ENCODE measurements at places on chromosomes 7 and 10. TPM values are rescaled to one million over a fixed set of nuclear protein-coding genes. Genes with fewer than 3 reads are reported as not detected.

GRCh38 chr7:22989643-22990587 is 24.0 kb downstream of the HYCC1 start:
- DNase-seq = no peak

EGR2 gene
- 5.7 TPM for total RNA-seq

GRCh38 chr10:11898372-11899066 is 75.4 kb downstream of the PROSER2 start:
- DNase-seq = no peak

DNA sequence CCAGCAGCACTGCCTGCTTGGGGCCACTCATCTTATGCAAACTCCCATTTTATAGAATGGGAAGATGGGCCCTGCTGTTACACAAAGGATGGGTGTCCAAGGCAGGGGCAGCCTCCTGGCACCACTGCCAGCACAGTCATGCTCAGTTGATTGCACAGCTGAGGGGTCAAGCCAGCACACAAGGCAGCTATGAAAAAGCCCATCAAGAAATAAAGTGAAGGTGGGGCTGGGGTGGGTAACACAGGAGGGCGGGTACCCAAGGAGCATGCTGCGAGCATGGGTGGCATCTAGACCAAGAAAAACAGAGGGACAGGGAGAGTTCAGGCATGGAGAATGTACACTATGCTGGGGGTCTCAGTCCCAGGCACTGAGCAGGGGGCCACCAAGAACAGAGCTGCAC is 74.7 kb upstream of the UNC5B start:
- peak; percentile 25 for DNase-seq

DNA sequence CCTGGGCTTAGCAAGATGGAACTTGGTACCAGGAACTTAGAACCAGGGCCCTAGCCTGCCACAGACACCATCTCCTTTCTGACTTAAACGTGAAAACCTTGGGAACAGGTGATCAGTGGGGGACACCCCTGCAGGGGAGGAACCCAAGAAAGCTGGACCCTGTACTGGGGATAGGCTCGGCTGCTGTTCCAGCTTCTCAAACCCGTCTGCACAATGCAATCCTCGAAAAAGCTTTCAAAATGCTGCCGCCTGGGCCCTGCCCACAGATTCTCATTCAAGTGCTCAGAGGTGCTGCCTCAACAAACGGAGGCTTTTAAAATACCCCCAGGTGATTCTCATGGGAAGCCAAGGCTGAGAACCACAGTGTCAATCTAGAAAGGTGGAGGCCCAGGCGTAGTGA is 169.7 kb downstream of the ARHGAP21 start:
- no peak for DNase-seq

DNA sequence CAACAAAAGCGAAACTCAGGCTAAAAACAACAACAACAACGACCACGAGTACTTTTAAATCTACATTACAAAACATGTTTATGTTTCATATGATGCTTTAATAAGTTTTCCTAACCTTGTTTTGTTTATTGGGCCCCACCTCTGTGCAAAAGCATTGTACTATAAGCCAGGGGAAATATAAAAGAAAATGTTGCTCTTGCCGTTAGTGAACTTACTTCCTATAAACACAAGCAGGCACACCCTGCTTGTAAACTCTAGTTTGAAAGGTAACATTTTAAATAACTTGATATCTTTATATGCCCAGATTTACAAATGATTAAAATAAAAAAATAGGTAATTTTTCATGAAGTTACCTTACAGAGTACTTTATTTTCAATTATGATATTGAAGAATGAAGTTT is 19.2 kb upstream of the EPC1 start:
- DNase-seq = no peak

DNA sequence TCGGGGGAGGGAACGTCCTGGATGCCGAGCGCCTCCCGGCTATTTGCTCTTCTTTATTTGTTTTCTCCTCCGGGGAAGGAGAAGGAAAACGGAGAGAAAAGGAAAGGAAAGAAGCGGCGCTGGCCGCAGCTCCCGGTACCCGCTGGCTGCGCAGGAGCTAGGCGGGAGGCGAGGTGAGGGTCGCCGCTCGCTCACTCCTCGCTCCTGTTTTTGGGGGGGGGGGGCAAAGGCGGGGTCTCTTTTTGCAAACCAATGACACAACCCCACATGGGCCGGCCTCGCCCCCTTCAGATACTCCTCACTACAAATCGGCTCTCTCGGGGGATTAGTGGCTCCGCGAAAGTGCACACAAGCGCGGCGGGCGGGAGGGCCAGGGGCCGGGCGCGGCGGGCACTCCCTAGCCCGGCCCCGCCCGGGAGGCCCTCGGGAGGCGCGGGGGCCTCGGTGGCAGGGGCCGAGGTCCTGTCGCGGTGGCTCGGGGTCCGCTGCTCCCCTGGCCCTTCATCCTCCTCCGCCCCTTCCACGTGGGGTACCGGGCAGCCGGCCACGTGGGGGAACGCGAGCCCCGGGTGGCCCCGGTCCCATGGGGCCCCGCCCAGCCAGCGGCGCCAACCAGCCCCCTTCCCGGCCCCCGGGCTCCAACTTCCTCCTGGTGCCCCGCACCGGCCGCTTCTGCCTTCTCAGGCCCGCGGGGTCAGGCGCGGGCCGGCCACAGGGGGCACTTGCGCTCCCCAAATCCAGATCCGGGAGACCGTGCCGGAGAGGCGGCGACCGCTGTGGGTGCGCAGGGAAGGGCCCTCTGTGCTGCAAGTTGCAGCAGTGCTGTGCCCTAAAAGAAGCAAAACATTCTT is 718 bp upstream of the CTBP2 start:
- DNase-seq = peak; percentile 77

- DNase-seq = no peak
These were observed 104.1 kb upstream of the SLC25A13 start for GRCh38 chr7:96426027-96426426.

- no peak for DNase-seq
These were observed 93.7 kb downstream of the TMEM26 start for GRCh38 chr10:61359452-61359851.

ATOH7 gene
- total RNA-seq = not detected

- peak; percentile 69 for DNase-seq
These were observed 4.0 kb upstream of the ADIRF start for GRCh38 chr10:86964061-86964846.

- no peak for DNase-seq
These were observed 87.3 kb upstream of the STEAP1B start for GRCh38 chr7:22587322-22587721.

DNA sequence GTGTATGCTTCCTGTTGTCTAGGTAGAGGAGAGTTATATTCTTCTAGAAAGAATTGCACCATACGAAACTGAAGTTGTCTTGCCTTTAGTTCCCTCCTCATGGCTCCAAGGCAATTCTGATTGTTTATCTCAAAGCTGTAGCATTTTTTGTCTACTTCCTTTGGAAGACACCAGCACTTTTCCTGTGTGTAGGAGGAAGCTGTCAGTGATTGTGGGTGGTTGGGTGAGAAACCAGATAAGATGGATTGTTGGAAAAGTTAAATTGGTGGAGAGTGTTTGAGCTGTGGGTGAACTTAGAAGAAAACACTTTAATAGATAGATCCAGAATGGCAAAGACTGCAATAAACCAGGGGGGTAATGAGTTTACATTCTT is 12.1 kb upstream of the CSTF2T start:
- no peak for DNase-seq

GRCh38 chr7:74371381-74372341 is 82.0 kb upstream of the GTF2IRD1 start:
- peak; percentile 52 for DNase-seq

GPER1 gene
- 3.4 TPM for total RNA-seq

TMEM225B gene
- total RNA-seq = 2.9 TPM

C7orf57 gene
- 0.42 TPM for total RNA-seq

DNA sequence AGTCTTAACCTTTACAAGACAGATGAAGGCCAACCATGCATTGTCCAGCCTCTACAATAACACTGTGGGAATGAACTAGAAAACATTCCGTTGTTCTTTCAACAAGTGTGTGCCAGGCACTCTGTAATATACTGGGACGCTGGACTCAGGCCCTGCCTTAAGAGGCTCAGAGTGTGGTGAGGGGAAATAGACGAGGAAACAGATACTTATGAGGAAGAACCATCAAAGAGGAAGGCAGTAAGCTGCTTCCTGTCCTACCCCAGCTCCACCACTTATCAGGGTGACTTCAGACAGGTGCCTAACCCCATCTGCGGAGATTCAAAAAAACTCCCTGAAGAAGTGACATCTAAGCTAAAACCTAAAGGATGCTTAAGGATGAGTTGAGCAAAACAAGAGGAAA is 8.9 kb upstream of the TRIM8 start:
- no peak for DNase-seq

DNA sequence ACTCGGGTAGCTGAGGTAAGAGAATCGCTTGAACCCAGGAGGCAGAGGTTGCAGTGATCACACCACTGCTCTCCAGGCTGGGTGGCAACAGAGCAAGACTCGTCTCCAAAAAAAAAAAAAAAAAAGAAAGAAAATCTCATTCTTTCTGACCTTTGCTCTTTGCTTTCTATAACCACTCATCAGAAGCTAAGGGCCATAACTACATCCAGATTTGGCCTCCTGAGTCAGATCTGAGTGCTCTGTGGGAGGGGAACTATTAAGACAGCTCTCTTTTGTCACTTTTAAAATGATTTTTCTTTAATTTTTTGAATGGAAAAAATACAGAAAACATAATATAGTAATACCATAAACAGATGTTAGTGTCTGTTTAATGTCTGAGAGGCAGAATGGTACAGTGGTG is 210.1 kb downstream of the KIAA1217 start:
- DNase-seq = no peak

DNA sequence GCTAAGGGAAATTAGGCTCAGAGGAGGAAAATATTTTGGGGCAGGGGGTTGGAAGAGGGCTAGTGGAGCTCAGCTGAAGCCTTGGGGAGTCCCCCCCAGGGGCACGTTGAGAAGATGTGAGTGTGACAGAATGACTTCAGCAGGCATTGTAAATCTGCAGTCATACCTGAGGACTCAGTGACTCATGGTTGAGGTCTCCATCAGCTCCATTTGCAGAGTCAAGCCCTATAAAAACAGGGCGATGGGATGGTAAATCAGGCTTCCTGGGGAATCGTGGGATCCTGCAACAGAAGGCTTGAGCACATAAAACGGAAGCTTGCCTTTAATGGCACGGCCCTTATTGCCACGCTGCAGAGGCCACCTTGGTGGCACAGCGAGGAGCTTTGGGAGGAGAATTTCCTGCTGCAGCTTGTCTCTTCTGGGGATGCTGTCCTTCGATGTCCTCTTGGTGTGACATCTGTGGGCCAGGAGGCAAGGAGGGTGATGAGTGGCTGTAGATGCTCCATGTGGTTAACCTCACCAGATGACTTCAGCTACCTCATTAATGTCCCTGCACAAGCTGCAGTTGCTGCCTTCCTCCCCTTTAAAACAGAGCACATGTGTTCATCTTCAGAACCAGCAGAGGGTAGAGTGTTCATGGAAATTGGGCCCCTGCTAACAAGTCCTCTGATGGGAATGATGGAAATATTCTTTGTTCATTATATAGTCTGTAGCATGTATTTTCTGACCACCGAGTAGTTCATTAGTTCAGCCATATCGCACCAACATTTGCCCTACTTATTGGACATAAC is 285.9 kb downstream of the LRMDA start:
- no peak for DNase-seq

DNA sequence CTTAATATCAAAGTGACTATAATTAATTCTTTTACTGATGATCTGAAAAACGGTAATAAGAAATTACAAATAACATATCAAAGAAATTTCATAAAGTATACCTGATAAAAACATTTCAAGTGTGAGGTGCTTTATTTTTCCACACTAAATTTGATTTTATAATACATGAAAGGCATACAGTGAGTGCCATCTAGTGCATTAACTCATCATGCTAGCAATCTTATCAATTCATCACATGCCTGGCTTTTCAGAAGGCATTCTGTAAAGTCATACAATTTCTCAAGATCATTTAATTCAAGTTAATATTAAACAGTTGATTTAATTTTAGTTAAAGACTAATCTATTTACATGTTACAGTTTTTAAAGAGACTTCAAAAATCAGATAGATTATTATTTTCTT is 1020.9 kb downstream of the GATA3 start:
- no peak for DNase-seq

DNA sequence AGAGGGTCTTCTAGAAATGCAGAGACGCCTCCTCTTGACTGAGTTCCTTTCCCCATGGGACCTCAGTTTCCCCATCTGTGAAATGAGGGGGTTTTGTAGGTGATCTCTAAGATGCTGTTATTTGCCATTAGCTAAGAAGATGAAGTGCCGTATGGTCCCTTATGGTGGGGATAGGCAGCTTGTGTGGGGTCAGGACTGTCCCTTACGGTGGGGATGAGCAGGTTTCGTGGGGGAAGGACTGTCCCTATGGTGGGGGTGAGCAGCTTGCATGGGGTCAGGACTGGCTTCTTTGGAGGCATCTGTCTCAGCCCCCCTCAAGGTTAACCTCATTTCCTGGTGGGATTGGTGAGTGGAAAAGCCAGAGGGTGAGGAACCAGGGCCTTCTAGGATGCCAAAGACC is 148.3 kb upstream of the GPR26 start:
- DNase-seq = peak; percentile 24

DNA sequence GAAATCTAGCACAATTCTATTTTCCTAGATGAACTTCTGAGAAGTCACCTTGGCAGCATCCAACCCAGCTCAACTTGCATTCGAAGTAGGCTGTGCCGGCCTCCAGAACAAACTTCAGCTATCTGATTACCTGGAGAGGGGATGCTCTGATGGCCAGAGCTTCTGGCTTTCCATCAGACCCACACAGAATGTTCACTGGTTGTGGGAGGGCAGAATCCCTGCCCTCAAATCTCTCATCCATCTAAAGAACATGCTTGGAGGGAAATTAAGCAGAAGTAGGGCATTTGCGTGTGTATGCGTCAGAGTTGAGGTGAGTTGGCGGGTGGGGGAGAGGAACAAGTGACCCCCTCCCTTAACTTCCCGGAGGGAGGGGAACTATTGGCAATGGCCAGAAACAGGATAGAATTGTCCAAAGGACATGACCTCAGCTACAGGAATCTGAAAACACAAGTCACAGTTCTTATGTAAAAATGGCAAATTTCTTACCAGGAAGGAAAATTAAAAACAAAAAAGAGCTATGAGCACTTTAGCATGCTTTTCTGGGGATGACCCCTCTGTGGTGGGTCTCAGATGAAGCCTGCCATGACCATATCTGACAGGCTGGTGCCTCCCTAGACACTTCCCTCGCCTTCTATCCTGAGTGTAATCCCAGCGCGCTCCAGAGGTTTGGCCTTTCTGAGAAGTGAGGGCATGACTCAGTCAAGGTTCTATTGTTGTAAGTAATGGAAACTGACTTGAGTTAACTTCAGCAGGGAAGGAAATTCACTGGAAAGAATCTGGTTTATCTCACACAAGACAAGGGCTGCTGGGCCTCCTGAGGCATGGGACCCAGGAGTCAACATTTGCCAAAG is 278.8 kb downstream of the RPS24 start:
- DNase-seq = peak; percentile 36

GRCh38 chr10:22649390-22649841 is 65.0 kb downstream of the PIP4K2A start:
- no peak for DNase-seq

DDX21 gene
- total RNA-seq = 74.2 TPM

- DNase-seq = no peak
These were observed 181.0 kb upstream of the RHOBTB1 start for GRCh38 chr10:61124756-61125530.

TRDMT1 gene
- 12.9 TPM for total RNA-seq

DNA sequence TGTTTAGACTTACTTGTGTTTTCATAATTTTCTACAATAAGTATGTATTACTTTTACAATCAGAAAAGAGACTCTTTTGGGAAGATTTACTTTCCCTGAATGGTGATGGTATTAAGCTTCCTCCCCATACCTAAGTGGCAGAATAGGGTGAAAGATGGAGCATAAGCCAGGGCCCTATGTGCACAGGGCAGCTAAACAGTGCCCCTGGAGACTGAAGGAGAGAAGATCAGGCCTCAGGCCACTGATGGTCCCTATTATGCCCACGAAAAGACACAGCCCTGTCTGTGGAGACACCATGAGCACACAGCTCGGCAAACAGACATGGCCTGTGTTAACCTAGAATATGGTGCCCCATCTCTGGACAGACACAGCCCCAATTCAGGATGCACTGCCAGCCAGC is 139.4 kb downstream of the OAT start:
- DNase-seq = no peak

Measured in ureter (tissue), 1 donor.